Activated naive CD4-positive, alpha-beta T cell (primary cell): ENCODE measurements at places on chromosomes 2 and 18.

- no peak for DNase-seq
Measured at GRCh38 chr2:120132190-120132589, 91.0 kb downstream of the TMEM185B start.

DNA sequence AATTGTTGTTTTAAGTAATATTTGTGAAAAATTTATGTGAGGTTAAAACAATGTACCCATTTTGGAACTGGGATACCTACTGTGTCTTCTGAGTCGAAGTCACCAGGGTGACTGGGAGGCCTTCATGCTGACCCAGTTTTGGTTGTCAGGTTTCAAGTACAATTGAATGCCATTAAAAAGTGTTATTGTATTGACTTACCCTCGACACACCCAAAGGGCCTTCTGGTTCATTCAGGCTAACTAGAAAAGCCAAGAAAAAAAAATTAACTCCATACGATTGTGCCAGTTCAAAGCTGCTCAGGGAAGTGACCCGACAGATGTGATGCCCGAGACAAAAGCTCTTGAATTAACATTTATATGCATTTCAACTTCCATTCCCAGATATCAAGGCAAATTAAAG lies 190.0 kb downstream of the ST6GAL2 start:
- no peak for DNase-seq

DNA sequence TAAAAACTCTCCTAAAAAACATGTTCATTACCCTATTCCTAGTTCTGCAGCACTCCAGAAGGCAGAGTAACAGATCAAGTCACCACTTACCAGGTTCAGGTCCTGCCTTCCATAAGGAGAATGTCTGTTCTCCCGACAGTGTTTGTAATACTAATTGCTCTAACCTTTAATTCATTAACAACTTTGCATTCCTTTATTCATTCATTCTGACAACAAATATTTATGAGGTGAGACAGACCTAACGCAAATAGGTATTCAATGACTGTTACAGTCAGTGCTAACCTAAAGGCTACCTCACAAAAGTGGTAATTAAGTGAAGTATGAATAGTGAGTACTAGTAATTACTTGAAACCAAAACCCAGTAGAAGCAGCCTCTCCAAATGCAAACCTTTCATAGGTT lies 224.0 kb downstream of the AFF3 start:
- no peak for DNase-seq

GRCh38 chr18:4403836-4404235 lies 51.3 kb downstream of the DLGAP1 start:
- DNase-seq, result no peak

DNA sequence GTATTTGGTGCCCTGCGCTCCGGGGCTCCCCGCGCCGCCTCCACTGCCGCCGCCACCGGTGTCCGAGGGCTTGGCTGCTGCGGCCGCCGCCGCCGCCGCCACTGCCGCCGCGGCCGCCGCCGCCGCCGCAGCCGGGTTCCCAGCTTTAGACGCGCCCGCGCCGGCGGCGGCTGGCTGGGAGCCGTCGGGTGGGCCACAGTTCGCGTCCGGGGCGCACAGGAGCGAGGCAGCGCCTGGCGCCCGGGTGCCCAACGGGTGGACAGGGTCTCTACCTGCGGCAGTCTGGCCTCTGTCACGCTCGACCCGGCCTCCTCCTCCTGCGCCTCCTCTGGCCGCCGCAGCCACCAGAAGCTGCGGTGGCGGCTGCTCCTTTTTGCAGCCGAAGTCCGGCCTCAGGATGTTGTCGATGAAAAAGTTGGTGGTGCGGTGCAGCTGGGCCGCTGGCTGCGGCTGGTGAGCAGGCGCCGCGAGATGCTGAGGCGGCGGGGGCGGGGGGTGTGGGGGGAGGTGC lies 951 bp downstream of the EN1 start:
- DNase-seq, result no peak

GRCh38 chr2:150090031-150090430 lies 397.4 kb downstream of the RND3 start:
- no peak for DNase-seq
